ENCODE measurements at places on chromosomes 1 and 21.

GRCh38 chr1:82564333-82564732 is 763.6 kb downstream of the ADGRL2 start:
- no peak for DNase-seq

GRCh38 chr1:211534545-211535291 is 42.8 kb upstream of the RD3 start:
- DNase-seq, result no peak

GRCh38 chr1:244368279-244368678 is 83.4 kb downstream of the ADSS2 start:
- no peak for DNase-seq

DNA sequence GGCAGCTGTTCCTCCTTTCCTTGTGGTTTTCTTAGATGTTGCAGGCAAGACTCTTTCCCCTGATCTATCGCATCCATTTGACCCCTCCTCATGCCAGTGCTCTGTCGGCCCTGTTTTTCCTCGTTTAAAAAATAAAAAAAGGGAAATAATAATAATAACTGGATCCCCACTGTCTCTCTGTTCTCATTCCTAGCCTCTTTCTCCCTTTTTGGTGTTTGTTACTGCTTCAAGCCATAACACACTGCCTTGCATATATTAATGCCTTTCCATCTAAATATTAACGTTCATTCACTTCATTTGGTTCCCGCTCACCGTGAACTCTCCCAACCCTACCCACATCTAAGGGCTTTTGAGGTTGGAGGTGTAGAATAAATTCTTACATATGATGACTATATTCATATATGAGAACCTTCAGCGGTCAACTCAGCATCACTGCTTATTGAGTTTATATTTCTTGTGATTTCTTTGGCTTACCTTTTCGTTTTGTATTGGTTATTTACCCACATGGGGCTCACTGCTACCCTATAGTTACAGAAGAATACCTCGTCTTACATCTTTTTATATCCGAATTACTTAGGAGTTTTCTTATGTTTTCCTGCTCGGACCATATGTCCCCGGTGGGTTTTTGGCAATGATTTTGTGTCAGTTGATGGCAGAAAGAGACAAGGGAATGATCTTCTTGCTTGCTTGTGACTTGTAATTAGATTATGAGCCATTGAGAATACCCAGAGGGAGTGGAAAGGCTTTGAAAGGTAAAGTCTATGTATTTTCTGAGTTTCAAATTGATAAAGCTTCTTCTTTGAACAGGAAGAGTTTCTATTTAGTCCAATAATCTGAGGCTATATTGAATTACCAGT is 805 bp downstream of the ATG4C start:
- no peak for DNase-seq

DNA sequence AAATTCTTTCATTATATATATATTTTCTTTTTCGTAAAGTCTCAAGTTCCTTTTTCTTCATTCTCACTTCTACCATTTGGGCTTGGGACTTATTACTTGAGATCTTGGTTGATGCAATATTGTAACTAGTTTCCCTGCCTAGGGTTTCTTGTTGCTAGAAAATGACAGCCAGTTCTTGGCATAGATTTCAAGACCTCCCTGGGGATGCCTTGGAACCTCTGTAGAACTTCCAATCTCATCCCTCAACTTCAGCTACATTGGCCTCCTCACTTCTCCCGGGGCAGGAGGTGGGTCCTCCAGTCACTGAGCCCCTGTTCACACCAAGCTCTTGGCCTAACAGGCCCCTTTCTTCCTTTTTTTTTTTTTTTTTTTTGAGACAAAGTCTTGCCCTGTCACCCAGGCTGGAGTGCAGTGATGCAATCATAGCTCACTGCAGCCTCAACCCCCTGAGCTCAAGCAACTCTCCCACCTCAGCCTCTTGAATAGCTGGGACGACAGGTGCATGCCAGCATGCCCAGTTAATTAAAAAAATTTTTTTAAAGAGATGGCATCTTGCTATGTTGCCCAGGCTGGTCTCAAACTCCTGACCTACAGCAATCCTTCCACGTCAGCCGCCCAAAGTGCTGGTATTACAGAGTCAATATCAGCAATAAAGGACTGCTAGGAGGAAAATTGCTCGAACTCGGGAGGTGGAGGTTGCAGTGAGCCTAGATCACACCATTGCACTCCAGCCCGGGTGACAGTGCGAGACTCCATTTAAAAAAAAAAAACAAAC is 33.1 kb downstream of the MAP3K7CL start:
- DNase-seq, result no peak

DNA sequence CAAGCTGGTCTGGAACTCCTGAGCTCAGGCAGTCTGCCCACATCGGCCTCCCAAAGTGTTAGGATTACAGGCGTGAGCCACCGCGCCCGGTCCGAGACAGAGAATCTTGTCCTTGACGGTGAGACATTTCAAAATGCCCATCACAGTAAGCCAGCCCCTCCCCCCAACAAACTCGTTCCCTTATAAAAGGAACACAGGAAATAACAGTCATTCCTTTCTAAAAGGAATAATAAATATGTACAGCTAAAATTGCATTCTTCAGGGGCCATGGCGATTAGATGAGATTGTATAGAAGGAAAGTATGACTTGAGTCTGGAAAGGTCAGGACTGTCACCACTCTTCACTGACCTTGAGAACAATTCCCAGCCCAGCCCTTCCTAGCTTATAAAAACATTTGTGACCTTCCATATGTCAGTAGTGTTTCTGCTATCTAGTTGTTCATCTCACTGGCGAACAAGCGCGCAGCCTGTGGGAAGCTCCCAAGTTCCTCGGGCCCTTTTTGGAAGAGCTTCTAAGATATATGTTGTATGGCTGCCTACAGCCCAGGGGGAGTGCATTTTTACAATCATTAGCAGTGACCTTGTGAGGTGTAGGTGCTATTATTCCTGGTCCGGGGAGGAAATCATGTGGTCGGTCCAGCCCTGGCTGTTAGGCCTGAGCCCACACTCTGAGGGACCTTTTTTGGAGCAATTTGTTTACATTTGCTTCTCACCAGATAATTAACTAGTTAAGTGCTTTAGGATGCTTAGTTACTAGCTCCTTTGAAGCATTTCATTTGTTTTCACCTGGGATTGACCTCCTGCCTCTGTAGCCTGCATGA is 8.7 kb downstream of the SZRD1 start:
- DNase-seq, result no peak
